ENCODE measurements at places on chromosomes 1 and 21.

DNA sequence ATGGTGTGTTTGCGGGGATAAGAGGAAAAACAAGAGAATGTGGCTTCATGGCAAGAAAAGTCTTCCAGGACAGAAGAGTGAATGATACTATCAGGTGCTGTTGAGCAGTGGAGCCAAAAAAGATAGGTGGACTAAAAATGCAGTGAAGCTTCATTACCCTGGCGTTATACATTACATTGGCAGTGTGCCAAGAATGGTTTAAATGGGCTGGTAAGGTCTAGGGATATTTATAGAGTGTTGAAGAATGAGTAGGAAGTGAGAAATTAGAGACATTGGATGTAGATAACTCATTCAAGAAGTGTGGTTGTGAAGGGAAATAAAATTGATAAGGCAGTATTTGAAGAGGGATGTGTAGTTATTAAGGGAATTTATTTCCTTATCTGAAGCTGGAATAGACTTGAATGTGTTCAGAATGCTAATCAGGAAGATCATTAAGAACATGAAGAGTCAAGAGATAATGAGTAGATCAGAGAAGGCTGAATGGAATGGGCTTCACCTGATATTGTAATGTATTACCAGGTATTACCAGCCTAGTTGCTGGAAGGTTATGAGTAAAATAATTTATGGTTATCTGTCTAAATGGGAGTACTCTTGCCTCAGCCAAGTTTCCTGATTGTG is 72.7 kb downstream of the MAST2 start:
- DNase-seq = no peak

DNA sequence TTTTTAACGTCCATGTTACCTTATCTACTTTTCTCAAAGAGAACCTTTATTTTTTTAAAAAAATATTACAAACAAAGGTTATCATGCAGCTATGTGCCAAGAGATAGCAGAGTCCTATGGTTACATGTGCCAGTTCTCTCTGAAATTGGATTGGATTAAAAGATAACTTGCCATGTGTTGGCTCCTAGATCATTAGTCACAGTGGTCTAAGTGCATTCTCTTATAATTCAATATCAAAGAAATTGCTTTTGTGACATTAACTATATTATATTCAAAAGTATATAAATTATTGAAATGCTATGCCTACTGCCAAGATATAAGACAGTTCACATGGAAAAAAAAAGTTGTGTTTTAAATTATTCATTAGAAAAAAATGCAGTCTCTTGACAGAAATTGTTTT is 494.2 kb downstream of the NEGR1 start:
- DNase-seq = no peak

- no peak for DNase-seq
Measured at GRCh38 chr21:32494934-32495709, 82.6 kb downstream of the EVA1C start.

DNA sequence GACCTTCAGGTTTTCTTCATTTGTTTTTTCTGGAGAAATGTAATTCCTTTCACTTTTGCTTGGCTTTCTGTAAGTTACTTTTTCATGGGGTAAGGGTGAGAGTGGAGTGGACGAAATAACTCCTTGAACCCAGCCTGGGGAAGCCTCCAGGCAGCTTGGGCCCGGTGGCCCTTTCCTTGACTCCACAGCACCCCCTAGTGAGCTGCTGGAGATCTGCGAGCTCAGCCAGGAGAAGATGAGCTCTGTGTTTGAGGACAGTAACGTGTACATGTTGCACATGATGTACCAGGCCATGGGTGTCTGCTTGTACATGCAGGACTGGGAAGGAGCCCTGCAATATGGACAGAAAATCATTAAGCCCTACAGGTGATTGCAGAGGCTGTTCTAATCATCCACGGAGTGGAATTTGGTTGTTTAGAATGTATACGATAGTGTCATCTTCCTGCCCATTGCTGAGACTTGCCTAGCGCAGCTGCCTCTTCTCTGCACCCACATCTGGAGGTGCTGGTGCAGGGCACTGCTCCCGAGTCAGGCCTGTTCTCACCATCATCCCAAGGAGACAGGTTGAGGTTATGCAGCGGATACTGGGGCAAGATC is 51.0 kb downstream of the SMYD2 start:
- DNase-seq = peak; percentile 81

- DNase-seq = no peak
Measured at GRCh38 chr1:186404454-186405051, 28.9 kb downstream of the ODR4 start.

DNA sequence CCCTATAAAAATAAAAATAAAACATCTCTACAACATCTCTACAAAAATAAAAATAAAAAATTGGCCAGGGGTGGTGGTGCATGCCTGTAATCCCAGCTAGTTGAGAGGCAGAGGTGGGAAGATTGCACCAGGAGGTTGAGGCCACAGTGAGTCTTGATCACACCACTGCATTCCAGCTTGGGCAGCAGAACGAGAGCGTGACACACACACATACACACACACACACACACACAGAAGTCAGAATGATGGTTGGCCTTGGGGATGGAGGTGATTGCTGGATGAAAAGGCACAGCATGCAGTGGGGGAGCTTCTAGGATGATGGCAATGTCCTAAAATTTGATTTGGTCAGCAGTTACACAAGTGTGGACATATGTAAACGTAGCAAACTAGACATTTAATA is 69.7 kb upstream of the SOD1 start:
- no peak for DNase-seq

- DNase-seq = no peak
Measured at GRCh38 chr1:220999872-221000863, 120.9 kb downstream of the HLX start.

- DNase-seq = no peak
Measured at GRCh38 chr1:31396633-31397351, 16.2 kb upstream of the SERINC2 start.
